ENCODE measurements at places on chromosomes 3 and 15.

- H3K27ac ChIP-seq, result no peak overlapping the region
- no peaks in the 10 kb centered on the region for H3K36me3 ChIP-seq
- peaks cover 38% of the 10 kb centered on the region for H3K4me1 ChIP-seq
- no peaks in the 10 kb centered on the region for H3K27me3 ChIP-seq
These were observed 3.0 kb downstream of the TRPM1 start for GRCh38 chr15:31098491-31098917.

- H3K4me1 ChIP-seq, result no peaks in the 10 kb centered on the region
- no peak overlapping the region for H3K4me3 ChIP-seq
- peak overlapping the region; percentile 58 for H3K27ac ChIP-seq
- no peak for DNase-seq
These were observed 31.9 kb downstream of the RAD18 start for GRCh38 chr3:8931342-8931741.

- no peak overlapping the region for H3K4me3 ChIP-seq
- H3K4me1 ChIP-seq, result peaks cover 2% of the 10 kb centered on the region
- H3K36me3 ChIP-seq, result peaks cover 7% of the 10 kb centered on the region
- DNase-seq, result no peak
- peaks cover 31% of the 10 kb centered on the region for H3K27me3 ChIP-seq
These were observed 8.1 kb upstream of the SCG3 start for GRCh38 chr15:51672913-51673857.

DNA sequence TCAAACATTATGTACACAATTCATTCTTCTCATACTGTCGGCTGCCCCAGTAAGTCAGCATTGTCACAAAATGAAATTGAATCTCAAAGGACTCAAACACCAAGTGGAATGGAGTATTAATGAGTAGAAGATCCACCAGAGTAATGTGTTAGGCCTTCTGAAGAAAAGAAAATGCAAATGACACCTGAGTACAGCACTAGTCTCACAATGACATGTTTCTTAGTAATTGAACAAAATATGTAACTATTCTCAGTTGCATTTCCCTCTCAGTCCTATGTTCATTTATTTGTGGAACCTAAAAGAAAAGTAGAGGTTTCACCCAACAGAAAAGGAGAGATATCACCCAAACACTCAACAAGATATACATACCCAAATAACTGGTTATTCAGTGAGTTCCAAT is 283.9 kb upstream of the THBS1 start:
- no peak overlapping the region for H3K4me3 ChIP-seq
- DNase-seq, result no peak
- peaks cover 19% of the 10 kb centered on the region for H3K27me3 ChIP-seq
- H3K36me3 ChIP-seq, result no peaks in the 10 kb centered on the region
- no peak overlapping the region for H3K27ac ChIP-seq

DNA sequence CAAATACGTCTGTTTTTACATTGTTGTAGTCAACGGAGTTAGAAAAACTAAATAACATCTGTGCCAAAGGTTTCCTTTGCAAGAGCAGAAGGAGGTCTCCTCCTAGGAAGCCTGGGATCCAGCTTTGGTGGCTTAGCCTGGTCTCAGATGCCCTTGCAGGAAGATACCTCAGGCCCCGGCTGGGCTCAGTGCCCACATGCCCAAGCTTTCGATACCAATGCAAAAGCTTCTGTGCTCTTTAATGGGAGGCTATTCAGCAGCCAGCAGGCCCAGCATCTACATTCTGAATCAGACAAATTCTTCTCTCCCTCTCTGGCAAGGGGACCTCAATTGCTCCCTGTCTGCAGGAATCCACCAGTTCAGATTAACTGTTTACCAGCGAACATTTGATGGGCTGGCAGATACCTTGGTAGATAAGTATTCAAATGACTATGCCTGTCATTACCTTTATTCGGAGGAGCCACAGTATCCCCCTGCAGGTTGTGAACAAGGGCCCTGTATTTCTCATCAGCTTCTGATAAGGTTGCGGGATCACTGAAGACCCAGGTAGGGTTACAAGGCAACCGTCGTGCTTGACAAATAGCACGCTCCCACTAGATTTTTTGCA is 180.1 kb upstream of the KBTBD8 start:
- H3K36me3 ChIP-seq, result no peaks in the 10 kb centered on the region
- H3K27ac ChIP-seq, result no peak overlapping the region
- H3K4me1 ChIP-seq, result no peaks in the 10 kb centered on the region
- no peak overlapping the region for H3K4me3 ChIP-seq

DNA sequence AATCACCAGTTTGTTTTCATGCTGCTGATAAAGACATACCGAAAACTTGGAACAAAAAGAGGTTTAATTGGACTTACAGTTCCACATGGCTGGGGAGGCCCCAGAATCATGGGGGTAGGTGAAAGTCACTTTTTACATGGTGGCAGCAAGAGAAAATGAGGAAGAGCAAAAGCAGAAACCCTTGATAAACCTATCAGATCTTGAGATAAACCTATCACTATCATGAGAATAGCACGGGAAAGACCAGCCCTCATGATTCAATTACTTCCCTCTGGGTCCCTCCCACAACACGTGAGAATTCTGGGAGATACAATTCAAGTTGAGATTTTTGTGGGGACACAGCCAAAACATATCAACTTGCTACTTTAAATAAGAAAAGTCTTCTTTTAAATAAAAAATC is 28.9 kb downstream of the CD200R1L start:
- DNase-seq, result no peak
- no peak overlapping the region for H3K4me3 ChIP-seq
- no peaks in the 10 kb centered on the region for H3K27me3 ChIP-seq
- peaks cover 43% of the 10 kb centered on the region for H3K4me1 ChIP-seq
- no peak overlapping the region for H3K27ac ChIP-seq

DNA sequence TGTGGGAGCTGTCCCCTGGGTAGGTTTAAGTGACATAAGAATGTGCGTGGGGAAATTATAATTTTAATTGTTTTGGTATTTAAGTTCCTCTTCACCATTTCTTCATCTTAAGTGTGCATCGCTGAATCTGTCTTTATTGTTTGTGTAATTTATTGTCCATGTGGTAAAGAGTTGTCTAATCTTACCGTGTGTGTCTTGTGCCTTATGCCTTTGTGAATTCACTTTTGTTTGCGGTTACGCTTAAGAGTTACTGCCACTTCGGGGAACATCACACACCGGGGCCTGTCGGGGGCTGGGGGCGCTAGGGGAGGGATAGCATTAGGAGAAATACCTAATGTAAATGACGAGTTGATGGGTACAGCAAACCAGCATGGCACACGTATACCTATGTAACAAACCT is 767 bp downstream of the WDR48 start:
- H3K4me1 ChIP-seq, result peaks cover 45% of the 10 kb centered on the region
- peak overlapping the region; percentile 100 for H3K27ac ChIP-seq
- no peaks in the 10 kb centered on the region for H3K27me3 ChIP-seq
- DNase-seq, result no peak

DNA sequence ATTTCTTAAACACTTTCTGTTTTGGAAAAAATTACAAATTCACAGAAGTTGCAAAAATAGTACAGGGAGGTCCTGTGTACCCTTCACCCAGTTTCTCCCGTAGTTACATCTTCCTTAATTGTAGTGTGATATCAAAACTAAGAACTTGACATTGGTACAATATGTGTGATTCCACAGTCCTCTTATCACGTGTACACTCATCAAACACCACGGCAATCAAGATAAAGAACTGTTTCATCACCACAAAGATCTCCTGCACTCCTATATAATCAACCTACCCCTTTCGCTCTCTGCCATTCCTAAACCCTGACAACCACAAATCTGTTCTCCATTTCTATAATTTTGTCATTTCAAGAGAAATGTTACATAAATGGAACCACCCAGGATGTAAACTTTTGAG is 31.4 kb downstream of the POMGNT2 start:
- no peak for DNase-seq
- no peaks in the 10 kb centered on the region for H3K27me3 ChIP-seq
- peaks cover 9% of the 10 kb centered on the region for H3K36me3 ChIP-seq
- no peaks in the 10 kb centered on the region for H3K4me1 ChIP-seq

DNA sequence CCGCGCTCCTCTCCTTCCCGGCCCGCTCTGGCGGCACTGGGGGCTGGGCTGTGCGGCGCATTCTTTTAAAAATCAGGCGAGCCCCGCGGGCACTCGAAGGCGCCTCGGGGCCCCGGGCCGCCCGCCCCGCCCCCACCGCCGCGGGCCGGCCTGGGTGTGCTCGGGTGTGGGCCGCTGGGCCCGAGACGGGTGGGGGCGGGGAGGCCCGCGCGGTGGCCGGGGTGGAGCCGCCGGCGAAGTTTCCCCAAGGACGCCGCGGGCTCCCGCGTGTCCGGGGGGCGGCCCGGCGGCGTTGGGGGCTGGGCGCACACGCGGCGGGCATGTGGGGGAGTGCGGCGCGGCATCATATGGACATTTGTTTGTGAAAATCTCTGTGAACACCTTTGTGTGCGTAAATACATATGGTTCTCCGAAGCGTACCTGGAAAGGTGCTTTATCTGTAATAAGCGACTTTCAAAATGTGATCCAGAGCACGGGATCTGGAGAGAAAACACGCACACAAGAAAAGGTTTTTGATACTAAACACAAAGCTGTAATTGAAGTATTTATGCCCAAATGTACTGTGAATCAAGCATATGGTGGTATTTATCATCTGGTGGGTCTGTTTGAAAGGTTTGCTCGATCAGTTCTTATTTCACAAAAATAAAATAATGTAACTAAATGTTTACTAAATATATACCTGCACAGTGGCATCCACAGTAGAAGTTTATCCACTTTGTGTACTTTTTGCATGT is 612 bp upstream of the TBL1XR1 start:
- H3K4me1 ChIP-seq, result peaks cover 59% of the 10 kb centered on the region
- H3K4me3 ChIP-seq, result peak overlapping the region; percentile 74
- no peaks in the 10 kb centered on the region for H3K27me3 ChIP-seq
- DNase-seq, result no peak
- H3K27ac ChIP-seq, result peak overlapping the region; percentile 2

- no peak for DNase-seq
- no peak overlapping the region for H3K27ac ChIP-seq
- peaks cover 58% of the 10 kb centered on the region for H3K4me1 ChIP-seq
These were observed 17.2 kb downstream of the TMOD3 start for GRCh38 chr15:51846463-51847230.

DNA sequence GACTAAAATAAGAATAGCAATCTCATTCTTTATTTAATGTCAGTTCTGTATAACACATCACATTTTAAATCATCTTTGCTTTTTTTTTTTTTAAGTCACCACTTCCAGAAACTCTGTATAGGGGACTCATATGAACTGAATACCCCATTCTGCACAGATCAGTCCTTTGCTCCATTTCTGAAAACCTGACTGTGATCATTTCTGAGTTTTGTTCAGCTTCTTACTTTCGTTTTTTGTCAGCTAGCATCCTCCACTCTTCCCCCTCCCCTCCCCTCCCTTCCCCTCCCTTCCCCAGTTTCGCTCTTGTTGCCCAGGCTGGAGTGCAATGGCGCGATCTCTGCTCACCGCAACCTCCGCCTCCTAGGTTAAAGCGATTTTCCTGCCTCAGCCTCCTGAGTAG is 49.8 kb upstream of the SGO1 start:
- no peak overlapping the region for H3K4me3 ChIP-seq
- DNase-seq, result no peak
- no peaks in the 10 kb centered on the region for H3K4me1 ChIP-seq
- H3K36me3 ChIP-seq, result no peaks in the 10 kb centered on the region
- H3K27me3 ChIP-seq, result no peaks in the 10 kb centered on the region
- H3K27ac ChIP-seq, result no peak overlapping the region

GRCh38 chr15:31332020-31332680 is 5.5 kb downstream of the KLF13 start:
- no peaks in the 10 kb centered on the region for H3K27me3 ChIP-seq
- no peak for DNase-seq
- peaks cover 69% of the 10 kb centered on the region for H3K4me1 ChIP-seq
- H3K27ac ChIP-seq, result peak overlapping the region; percentile 93
- peak overlapping the region; percentile 69 for H3K4me3 ChIP-seq
- no peaks in the 10 kb centered on the region for H3K36me3 ChIP-seq

- H3K4me3 ChIP-seq, result no peak overlapping the region
- H3K36me3 ChIP-seq, result no peaks in the 10 kb centered on the region
- no peaks in the 10 kb centered on the region for H3K4me1 ChIP-seq
- no peak overlapping the region for H3K27ac ChIP-seq
These were observed 9.3 kb downstream of the GLDN start for GRCh38 chr15:51350723-51351122.

GRCh38 chr3:169117264-169117663 is 546.2 kb downstream of the MECOM start:
- H3K27me3 ChIP-seq, result peaks cover 8% of the 10 kb centered on the region
- H3K4me1 ChIP-seq, result no peaks in the 10 kb centered on the region
- H3K27ac ChIP-seq, result no peak overlapping the region

DNA sequence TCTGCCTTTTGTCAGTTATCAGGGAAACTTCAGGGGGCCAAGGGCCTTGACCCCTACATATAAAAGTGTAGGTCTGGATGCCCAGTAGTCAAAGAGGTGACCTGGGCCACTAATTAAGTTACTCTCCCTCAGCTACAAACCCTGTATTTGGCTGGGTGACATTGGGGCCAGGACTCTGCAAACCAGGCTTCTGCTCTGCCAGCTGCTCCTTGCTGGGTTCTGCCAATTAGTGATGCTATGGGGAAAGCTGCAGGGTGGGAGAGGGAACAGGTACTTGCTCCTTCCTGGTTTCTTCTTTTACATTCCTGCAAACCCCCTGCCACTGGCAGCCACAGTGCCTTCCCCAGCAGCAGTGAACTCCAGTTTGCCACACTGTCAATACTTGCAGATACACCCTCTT is 179.2 kb downstream of the CADPS start:
- H3K27me3 ChIP-seq, result no peaks in the 10 kb centered on the region
- DNase-seq, result no peak
- no peak overlapping the region for H3K4me3 ChIP-seq
- no peaks in the 10 kb centered on the region for H3K36me3 ChIP-seq
- H3K27ac ChIP-seq, result no peak overlapping the region

DNA sequence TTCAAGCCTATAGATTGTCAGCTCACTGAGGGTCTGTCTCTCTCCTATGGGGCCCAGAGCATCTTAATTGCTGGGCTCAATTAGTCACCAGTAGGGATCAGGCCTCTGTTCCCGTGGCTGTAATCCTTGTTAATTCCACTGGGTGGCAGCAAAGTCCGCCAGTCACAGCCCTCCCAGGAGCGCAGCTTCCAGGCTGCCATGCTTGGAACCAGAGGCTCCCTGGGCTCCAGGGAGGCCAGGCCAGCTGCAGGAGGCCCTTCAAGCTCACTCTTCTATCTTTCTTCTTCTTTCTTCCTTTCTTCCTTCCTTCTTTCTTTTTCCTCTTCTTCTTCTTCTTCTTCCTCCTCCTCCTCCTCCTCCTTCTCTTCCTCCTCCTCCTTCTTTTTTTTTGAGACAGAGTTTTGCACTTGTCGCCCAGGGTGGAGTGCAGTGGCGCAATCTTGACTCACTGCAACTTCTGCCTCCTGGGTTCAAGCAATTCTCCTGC is 14.4 kb downstream of the RNU5B-1 start:
- H3K4me1 ChIP-seq, result no peaks in the 10 kb centered on the region
- H3K4me3 ChIP-seq, result no peak overlapping the region
- H3K27me3 ChIP-seq, result peaks cover 37% of the 10 kb centered on the region
- no peaks in the 10 kb centered on the region for H3K36me3 ChIP-seq

- H3K4me3 ChIP-seq, result no peak overlapping the region
- no peaks in the 10 kb centered on the region for H3K4me1 ChIP-seq
- DNase-seq, result no peak
- H3K27me3 ChIP-seq, result no peaks in the 10 kb centered on the region
- H3K36me3 ChIP-seq, result peaks cover 8% of the 10 kb centered on the region
These were observed 141.1 kb downstream of the GHSR start for GRCh38 chr3:172307141-172307560.

GRCh38 chr3:183255348-183255730 is 2.3 kb downstream of the B3GNT5 start:
- H3K27ac ChIP-seq, result no peak overlapping the region
- peak overlapping the region; percentile 81 for H3K4me3 ChIP-seq

Measured in naive B cell (primary cell).